ENCODE measurements at places on chromosomes 11 and 22. TPM values are rescaled to one million over a fixed set of nuclear protein-coding genes. Genes with fewer than 3 reads are reported as not detected.

The OR2AG2 gene
- total RNA-seq = under 0.01 TPM

- peak; percentile 99 for DNase-seq
Measured at GRCh38 chr11:62621567-62622470, at the start of gene B3GAT3. Gene B3GAT3, minus strand, starts transcription at chr11:62621986. Its CDS starts 39 bp downstream, at chr11:62621947.

GRCh38 chr22:17964156-17964555 is 60.2 kb downstream of the MICAL3 start:
- no peak for DNase-seq

GRCh38 chr11:76597533-76598425 is 72.8 kb downstream of the LRRC32 start:
- DNase-seq = no peak

The NCAM1 gene
- total RNA-seq = 0.51 TPM

DNA sequence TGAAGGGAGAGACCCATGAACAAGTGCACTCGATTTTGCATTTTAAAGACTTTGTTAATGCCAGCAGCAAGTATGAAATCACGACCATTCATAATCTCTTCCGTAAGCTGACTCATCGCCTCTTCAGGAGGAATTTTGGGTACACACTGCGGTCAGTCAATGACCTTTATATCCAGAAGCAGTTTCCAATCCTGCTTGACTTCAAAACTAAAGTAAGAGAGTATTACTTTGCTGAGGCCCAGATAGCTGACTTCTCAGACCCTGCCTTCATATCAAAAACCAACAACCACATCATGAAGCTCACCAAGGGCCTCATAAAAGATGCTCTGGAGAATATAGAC is 5.9 kb downstream of the SERPIND1 start:
- DNase-seq = peak; percentile 82

The NAALADL1 gene
- total RNA-seq = 26.2 TPM

The LIPT2 gene
- total RNA-seq = 1.8 TPM

GRCh38 chr11:111736621-111737443 is 29.4 kb downstream of the PPP2R1B start:
- peak; percentile 31 for DNase-seq

- DNase-seq = no peak
Measured at GRCh38 chr22:42885446-42885845, 28.4 kb upstream of the ARFGAP3 start.

DNA sequence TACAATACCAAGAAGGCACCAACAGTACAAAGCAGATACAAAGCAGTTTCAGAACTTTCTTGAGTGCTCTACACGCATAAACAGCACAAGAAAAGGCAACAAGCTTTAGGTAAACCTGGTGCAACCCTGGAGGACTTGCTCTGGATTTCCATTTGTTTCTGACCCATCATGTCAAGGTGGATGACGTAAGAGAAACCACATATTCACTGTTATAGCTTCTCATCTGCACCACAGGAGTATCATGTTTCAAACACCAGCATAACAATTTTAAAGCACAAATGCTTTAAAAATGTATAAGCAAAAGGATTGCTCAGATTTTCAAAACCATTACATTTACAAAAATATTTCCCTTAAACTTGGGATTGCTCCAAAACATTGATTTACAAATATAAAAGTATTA is 25.0 kb upstream of the YPEL1 start:
- peak; percentile 94 for DNase-seq

The ELFN2 gene
- under 0.01 TPM for total RNA-seq

GRCh38 chr22:19958083-19959042 is 16.7 kb upstream of the TXNRD2 start:
- peak; percentile 33 for DNase-seq

The SLCO2B1 gene
- under 0.01 TPM for total RNA-seq

- peak; percentile 16 for DNase-seq
Measured at GRCh38 chr11:84398017-84398626, 1112.0 kb upstream of the CCDC90B start.

DNA sequence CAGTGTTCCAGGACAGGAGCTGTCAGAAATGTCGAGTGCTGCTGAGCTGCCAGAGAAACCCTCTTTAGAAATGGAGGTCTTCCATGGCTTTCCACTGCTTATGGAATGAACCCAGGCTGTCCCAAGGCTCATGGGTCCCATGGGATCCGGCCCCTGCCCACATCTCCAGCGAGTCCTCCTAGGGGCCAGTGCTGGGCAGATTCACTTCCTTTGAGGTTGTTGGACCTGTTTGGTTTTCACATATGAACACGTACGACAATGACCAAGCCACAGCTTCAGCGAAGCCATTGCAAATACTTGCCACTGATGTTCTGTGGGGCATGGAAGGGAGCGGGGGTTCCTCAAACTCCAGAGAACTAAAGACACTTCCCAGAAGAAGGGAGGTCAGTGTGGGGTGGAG is 483.3 kb downstream of the TBC1D22A start:
- DNase-seq = no peak

GRCh38 chr11:23957314-23957713 is 539.5 kb upstream of the LUZP2 start:
- no peak for DNase-seq

The SERPING1 gene
- total RNA-seq = 17.2 TPM

The MUC2 gene
- not detected for total RNA-seq

The DENND6B gene
- total RNA-seq = 2.1 TPM

The MS4A6A gene
- total RNA-seq = not detected

DNA sequence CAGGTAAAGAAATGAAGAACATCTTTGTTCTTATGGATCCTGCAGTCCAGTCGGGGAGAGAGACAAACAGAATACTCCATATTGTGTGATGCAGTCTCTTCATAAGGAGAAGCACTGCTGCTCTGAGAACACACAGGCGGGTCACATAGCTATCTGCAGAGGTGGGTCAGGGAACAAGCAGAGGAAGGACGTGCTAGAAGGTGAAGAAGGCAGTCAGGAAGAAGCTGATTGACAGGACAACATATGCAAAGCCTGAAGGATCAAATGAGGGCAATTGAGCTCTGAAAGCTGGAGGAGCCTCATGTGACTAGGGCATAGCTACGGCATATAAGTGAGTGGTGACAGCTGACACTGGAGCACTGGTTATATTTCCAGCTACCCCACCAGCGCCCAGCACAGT is 122.5 kb downstream of the OPCML start:
- no peak for DNase-seq

The TYR gene
- not detected for total RNA-seq

DNA sequence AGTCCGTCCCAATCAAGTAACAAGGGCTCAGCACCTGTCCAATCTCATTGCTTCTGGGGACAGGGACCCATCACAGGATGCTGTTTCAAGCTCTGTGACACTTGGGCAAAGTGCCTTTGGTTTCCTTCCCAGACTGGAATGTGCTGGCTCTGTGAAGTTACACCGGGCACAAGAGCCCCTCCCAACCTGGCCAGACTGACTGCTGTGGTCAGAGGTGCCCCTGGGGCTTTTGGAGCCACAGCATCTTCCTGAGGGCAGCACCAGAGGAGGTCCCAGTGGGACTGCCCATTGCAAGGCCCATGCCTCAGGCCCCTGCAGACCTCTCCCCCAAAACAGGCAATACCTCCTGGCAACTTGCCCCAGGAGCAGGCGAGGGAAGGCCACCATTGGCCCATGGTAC is 155.2 kb upstream of the GRK3 start:
- no peak for DNase-seq

The P2RX6 gene
- 17.8 TPM for total RNA-seq

GRCh38 chr11:115065830-115066664 is 387.7 kb downstream of the NXPE2 start:
- DNase-seq = peak; percentile 22

DNA sequence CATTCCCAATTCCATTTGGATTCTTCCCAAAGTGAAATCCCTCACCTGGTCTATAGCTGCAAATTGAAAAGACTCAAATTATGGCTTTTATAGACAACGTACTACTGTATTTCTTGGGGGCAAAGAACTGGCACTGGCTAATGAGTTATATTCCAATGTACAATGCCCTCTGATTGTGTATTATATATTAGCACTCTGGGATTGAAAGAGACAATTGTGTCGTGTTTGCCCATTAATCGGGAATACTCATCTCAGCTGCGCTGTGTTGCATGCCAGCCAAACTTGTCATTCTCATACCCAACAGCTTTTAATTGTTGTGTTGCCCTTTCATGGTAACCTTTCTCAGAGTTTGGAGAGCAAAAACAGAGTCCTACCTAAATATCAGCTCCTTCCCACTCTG is 55.0 kb upstream of the ZBTB44 start:
- no peak for DNase-seq

The CARD10 gene
- total RNA-seq = 1.3 TPM
